ENCODE measurements at places on chromosomes 7 and 10.

DNA sequence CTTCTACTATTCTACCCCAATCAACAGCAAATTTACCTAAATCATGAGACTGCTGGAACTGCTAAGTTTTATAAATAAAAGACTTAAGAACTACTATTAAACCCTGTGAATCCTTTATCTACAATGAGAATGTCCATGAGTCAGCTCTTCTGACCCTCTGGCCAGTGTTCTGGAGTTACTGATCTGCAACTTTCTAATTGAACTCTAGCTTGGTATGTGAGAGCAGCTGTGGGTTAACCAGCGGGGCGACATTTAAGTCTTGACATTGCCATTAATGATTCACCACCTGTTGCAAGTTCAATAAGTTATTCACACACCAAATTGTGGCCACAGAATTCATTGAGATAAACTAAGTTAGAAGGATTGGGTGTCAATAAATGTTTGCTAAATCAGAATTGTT lies 359.8 kb downstream of the PCDH15 start:
- peak; percentile 98 for DNase-seq

- DNase-seq = no peak
These were observed 5.1 kb downstream of the SYNPO2L start for GRCh38 chr10:73650537-73651331.

DNA sequence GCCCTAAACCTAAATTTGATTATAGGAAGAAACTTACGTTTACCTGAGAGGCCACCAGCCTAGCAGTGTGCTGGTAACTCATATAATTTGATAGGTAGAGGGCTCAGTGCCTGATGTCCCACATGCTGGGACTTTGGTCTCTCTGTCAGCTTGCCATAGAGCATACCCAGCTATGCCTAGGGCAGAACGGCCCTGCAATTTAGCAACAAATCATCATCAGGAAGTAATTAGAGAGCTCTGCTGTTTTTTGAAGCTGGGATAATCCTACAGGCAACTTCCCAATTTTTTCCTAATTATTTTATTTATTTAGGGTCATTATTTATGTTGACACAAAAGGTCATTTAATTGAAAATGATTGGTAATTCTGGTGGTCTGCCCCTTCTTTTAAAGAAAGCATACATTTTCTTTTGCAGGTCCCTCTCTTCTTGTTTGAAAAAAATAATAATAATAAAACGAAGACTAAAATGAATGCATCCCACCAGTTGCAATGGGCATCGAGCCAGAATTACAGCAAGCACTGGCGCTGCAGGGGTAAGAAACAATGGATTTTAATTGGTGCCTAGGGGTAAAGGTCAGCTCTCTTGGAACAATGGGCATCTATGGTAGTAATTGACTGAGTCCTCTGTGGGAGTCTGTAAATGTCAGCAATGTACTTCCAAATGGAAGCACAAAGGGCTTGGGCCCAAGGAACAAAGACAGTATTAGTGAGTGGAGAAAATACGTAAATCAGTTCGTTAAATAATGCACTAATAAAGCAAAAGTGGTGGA lies 348.0 kb downstream of the SORCS1 start:
- no peak for DNase-seq

DNA sequence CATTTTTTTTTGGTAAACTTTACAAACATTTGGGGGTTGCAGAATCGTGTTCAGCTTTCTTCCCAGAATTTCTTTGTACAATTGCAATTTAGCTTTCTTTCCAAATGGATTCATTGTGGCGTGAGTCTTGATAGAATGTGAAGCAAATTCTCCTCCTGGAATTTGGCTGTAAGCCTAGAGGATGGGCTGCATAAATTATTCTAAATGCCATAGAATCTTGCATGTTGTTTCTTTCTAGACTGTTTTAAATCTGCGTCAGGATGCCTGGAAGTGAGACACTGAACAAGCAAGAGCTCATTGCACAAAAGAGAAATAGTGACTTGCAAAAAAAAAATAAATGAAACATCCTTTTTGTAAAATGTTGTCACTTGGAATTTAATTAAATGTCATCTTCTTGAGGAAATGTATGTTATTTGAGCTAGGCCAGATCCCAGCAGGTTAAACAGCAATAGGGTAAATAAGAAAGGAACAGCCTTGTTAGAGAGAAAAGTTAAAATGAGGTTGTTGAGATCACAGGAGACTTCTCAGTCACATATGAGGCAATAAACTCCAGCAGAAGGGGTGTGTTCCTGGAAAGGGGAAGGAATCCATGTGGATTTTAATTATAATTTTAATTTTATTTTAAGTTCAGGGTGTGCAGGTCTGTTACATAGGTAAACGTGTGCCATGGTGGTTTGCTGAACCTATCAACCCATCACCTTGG lies 483.0 kb downstream of the PLXDC2 start:
- DNase-seq = no peak

DNA sequence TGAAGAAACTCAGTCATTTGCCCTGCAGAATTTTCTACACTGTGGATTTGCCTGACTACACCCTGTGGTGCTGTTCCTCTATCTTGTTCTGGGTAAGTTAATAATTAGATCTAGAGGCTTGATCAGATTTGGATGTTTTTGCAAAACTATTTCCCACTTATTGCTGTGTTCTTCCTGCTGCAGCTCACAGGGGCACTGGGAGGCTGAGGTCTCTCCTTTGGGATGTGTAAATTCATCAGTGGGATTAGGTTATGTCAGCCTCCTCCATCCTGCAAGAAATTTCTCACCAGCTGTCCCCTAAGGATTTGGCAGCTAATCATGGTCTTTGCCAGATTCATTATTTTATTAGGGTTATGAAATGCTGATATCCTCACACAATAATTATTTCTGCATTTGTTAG lies 148.1 kb upstream of the ZNF32 start:
- DNase-seq = no peak

DNA sequence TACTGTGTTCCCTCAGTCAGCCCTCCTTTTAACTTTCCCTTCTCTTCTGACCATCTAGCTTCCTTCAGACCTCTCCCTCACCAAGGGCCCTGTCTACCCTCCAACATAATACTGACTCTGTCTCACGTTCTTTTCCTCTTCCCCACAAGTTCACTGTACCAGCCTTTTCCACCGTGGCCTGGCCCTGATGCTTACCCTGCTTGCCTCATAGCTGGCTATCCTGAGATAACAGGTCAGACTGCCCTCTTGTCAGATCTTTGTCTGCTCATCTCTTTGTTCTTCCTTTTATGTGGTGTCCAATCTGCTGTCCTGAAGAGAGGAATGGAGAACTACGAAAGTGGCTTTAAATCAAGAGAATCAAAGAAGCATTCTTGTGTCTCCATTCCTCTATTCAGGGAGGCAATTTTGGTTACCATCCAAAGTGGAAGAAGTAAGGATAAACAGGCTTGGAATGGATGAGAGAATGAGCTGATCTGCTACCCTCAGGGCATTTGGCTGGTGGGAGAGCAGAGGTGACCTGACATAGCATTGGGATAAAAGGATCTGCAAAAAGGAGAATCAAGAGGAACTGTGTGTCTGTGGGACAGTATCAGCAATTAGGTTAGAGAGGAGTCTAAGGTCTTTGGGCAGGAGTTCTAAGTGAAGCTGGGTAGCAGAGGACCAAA lies 8.1 kb downstream of the BTAF1 start:
- no peak for DNase-seq

Data from renal cortical epithelial cell (primary cell).